ENCODE measurements at places on chromosomes 1 and 21. TPM values are rescaled to one million over a fixed set of nuclear protein-coding genes. Genes with fewer than 3 reads are reported as not detected.

OR14A2 gene
- total RNA-seq, result not detected

IQCC gene
- 2.1 TPM for total RNA-seq

SMCP gene
- total RNA-seq, result not detected

FASLG gene
- not detected for total RNA-seq

SPRR5 gene
- total RNA-seq, result not detected

LRRC53 gene
- total RNA-seq, result not detected

NUP210L gene
- 0.15 TPM for total RNA-seq

VSIG8 gene
- total RNA-seq, result not detected

LDLRAD1 gene
- not detected for total RNA-seq

GNG12 gene
- not detected for total RNA-seq

AADACL3 gene
- total RNA-seq, result not detected

MAST2 gene
- total RNA-seq, result 26.4 TPM

LHX8 gene
- total RNA-seq, result not detected

PTCH2 gene
- total RNA-seq, result 0.90 TPM

PRAMEF26 gene
- not detected for total RNA-seq

AGPAT3 gene
- total RNA-seq, result 44.4 TPM

MMP23B gene
- total RNA-seq, result 1.5 TPM

FAM72D gene
- 0.32 TPM for total RNA-seq

CA14 gene
- total RNA-seq, result not detected

HMGCS2 gene
- total RNA-seq, result not detected

Measured in B cell (primary cell).